COR-L47 (cell line): ENCODE measurements at places on chromosomes 13 and 19.
A peak's percentile ranks its signal among the peaks of the same experiment; 100 is the strongest.

DNA sequence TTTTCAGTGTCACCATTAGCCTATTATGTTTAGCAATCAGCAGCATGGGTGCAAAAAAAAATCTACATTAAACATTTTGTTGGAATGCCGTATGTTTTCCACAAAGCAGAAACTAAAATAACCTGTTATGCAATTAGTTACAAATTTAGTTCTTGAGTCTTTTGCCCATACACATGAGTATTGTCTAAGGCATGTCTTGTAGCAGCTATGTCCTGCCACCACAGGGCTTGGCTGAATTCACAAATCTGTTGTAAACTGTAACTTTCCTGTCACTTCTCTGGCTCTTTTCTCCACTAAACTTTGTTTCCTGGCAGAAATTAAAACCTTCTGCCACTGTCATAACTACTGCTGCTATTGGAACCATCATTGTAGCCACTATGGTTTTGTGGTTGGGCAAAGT, 277.9 kb upstream of the SPRY2 start:
- no peak for DNase-seq

DNA sequence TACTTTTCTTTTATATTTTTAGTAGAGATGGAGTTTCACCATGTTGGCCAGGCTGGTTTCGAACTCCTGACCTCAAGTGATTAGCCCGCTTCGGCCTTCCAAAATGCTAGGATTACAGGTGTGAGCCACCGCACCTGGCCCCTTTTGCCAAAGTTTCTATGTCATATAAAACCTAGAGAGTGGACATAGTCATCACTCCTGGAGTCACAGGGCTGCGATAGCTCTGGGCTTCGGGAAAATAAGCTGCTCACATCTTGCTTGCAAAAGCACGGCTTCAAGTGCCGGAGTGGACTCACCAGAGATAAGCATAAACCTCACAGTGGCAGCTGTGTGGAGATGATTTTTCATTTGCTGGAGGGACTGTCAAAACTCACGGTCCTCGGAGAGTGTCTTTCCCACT, 171.2 kb downstream of the TEX29 start:
- DNase-seq, result no peak

- no peak for DNase-seq
Observed at GRCh38 chr13:54445453-54445852, 1416.8 kb downstream of the OLFM4 start.

GRCh38 chr13:45333977-45334922, 6.7 kb downstream of the TPT1 start:
- no peak for DNase-seq

- DNase-seq, result no peak
Observed at GRCh38 chr13:99015606-99016490, 38.0 kb upstream of the DOCK9 start.

GRCh38 chr19:2476451-2477140, 669 bp downstream of the GADD45B start:
- peak; percentile 24 for DNase-seq

- DNase-seq, result no peak
Observed at GRCh38 chr13:108996430-108996829, 367.0 kb downstream of the MYO16 start.

DNA sequence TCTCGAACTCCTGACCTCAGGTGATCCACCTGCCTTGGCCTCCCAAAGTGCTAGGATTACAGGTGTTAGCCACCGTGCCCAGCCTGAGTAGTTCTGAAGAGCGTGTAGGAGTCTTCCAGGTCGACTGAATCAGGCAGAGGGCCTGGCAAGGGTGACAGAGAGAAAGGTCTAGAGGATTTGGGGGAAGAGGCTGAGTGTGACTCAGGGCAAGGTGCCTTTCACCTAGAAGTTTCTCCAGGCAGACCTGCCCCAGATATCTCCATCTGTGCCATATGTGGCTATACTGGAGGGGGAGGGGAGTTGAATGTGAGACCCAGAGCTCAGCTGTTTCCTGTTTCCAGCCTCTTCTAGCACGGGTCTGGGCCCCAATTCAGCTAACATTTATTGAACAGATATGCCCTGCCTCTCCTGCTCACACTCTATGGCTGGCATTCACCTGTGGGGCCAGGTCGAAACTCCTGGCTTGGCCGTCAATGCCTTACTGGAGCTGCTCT, 1.3 kb downstream of the CCDC159 start:
- no peak for DNase-seq

DNA sequence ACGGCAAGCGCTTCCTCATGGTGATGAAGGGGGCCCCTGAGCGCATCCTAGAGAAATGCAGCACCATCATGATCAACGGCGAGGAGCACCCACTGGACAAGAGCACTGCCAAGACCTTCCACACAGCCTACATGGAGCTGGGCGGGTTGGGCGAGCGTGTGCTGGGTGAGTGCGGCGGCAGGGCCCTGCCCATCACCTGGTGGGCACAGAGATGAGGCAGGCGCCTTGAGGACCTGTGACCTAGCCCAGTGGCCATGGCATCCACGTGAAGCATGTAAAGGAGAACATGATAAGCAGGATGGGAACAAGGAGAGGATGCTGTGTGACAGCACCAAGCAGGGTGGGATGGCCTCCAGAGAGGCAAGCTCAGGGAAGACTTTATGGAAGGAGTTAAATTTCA, 18.5 kb downstream of the ATP12A start:
- no peak for DNase-seq

GRCh38 chr19:1134431-1134830, 30.6 kb downstream of the GPX4 start:
- DNase-seq, result no peak

DNA sequence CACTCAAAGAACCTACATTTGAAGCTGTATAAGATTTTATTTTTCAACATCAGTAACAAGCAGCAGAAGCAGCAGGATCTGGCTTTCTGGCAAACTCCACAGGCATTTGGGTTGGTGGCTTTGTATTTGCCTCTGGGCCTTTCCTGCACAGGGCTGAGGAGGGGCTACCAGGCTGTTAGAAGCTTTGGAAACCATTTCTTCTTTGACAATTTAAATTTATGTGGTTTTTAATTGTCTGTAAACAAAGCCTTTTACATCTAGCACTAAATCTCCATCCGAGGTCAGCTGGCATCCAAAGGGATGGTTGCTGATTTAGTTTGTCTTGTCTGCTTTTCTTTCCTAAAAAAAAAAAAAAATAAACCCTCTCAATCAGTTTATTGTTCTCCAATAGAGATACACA, 127.5 kb upstream of the OBI1 start:
- DNase-seq, result peak; percentile 37

GRCh38 chr13:107020393-107020792, 452.5 kb upstream of the ARGLU1 start:
- no peak for DNase-seq

DNA sequence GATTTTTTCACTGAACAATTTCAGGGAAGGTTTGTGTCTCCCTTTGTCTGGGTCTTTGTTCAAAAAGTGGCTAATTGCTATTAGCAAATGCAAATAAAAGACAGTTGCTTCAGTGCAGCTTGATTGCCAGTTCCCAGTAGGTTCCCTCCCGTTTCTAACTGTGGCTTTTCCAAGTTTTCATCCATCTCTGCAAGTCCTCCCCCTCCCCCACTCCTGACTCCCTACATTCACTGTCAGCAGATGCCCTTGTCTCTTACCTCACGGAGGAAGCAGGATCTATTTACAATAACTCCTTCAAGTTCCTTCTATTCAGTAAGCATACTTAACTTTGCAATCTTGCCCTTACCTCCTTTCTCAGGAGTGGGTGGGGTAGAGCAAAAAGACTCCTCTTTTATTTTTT, 55.4 kb upstream of the SCEL start:
- DNase-seq, result peak; percentile 37

DNA sequence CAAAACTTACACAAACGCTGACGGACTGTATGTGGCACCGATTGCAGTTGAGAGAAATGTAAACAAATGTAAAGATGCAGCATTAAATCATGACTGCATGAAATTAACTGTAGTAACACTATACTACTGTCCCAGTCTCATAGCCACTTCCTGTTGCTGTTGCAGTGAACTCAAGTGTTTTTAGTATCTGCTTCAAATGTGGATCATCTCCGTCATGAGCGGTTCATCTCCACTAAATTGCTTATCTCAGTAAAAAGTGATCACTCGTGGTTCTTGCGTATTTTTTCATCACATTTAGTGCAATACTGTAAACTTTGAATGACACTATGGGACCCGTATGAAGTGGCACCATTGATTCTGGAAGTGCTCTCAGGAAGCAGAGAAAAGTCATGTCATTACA, 60.3 kb upstream of the RNF113B start:
- no peak for DNase-seq

DNA sequence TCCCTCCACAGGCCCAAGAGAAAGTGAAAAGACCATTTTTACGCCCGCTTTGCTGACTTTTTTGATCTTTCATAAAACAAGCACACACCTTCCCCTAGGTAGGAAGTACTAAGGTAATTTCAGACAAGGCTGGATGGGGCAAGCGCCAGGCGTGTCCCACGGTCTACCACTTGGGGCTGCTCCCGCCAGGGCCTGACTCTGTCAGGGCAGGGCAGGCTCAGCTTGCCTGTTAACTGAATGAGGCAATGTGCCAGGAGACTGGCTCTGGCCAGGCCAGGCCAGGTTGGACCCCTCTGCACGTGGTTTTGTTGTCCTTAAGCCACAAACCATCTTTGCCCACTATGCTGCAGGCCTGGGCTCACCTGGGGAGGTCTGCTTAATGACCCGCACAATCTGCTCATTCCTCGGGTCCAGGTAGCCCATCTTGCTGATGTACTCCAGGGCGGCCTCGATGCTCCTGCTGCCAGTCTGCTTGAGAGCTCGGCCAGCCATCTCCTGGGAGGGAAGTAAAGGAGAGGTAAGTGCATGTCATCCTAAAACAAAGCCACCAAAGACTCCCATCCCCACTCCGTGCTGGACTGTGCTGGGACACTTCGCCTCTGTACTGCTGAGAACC, 70.4 kb downstream of the LATS2 start:
- no peak for DNase-seq

- DNase-seq, result no peak
Observed at GRCh38 chr13:31649766-31650165, 89.6 kb upstream of the RXFP2 start.

GRCh38 chr13:104625201-104625600, 1559.0 kb upstream of the SLC10A2 start:
- DNase-seq, result no peak

- no peak for DNase-seq
Observed at GRCh38 chr19:41575998-41576397, at the start of gene CEACAM21. CEACAM21 (plus strand) TSS chr19:41576166; CDS start chr19:41576275, 109 bp downstream.

GRCh38 chr19:32866564-32867265, 2.9 kb downstream of the SLC7A9 start:
- DNase-seq, result no peak

DNA sequence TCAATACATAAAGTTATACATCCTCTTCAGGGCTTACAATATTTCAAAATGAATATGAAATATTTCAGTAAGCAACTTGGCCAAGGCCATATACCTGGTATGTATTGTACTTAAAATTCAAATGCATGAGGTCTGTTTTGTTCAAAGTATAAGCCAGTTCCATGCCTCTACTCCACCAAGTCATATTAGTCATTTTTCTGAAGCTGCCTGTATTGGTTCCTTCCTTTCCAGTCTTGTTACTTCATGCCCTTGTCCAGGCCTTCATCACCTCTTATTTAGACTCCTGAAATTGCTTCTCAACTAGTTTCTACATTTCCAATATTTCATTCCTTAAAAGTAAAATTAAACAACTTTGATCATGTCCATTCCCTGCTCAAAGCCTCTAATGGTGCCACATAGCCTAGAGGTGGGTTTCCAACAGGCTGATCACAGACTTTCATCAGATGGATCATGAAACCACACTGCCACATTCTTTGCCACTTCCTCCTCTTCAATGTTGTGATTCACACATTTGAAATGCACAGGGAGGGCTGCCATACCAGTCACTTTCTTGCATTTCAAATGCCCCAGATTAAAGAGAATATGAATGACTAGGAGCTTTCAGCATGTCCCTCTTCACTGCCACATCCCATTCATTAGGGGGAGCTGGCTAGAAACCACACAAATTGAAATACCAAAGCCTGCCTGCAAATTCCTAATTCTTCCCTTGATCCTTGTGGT, 424.1 kb upstream of the DACH1 start:
- no peak for DNase-seq

DNA sequence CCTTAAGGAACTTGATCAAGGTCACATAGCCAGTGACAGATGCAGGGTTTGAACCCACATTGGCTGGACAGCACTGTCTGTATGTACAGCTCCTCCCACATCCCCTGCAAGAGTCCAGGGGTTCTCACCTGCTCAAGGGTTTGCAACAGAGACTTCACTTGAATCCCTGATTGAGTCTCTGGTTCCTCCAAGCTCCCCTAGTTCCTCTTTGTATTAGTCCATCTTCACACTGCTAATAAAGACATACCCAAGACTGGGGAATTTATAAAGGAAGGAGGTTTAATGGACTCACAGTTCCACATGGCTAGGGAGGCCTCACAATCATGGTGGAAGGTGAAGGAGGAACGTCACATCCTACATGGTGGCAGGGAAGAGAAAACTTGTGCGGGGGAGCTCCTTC, 72.8 kb upstream of the CLDN10 start:
- no peak for DNase-seq

GRCh38 chr13:32737679-32738078, 151.4 kb downstream of the PDS5B start:
- no peak for DNase-seq

DNA sequence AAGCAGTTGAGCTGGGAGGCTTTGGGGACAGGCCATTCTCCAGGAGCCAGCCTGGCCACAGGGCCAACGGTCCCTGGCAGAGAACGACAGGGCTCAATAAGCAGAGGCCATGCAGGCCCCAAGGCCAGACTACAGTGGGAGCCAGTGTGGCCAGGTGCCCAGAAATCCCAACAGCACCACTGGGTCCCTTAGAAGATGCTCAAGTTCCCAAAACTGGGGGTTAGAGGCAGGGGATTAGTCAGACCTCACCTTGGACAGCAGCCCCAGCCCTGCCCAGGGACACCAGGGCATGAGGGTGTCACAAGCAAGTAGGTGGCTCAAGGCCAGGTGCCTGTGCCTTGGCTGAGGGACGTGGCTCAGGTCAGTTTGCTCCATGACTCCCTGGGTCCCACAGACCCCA, 12.8 kb downstream of the SCGB2B2 start:
- no peak for DNase-seq

GRCh38 chr19:38285567-38285966, 18.5 kb upstream of the C19orf33 start:
- no peak for DNase-seq

DNA sequence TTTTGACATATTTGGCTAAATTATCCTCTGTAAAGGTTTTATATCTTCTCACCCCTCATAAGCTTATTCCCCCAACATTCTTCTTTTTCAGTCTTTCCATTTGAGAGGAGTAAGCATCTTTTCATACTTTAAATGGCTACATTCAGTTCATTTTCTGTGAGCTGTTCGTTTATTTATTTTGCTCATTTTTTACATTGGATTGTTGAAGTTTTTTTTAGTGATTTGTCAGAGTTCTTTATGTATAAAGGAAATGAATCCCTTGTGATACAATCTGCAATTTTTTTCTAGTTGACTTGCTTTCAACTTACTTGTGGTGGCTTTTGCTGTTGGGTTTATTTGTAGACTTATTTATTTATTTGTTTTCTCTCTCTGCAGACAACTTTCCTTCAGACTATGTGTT, 250.3 kb downstream of the DLEU7 start:
- DNase-seq, result no peak

DNA sequence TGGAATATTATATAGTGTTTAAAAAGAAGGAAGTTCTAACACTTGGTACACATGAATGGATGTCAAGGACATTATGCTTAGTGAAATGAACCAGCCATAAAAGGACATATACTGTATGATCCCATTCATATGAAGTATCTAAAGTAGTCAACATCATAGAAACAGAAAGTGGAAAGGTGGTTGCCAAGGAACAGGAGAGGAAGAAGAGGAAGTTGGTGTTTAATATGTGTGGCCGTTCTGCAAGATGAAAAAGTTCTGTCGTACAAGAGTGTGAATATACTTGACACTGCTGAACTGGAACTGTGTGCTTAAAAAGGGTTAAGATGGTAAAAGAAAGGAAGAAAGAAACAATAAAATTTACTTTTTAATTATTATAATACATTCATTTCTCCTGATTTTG, 33.1 kb upstream of the C1QTNF9 start:
- no peak for DNase-seq
